ENCODE measurements at places on chromosomes 13 and 19. TPM values are rescaled to one million over a fixed set of nuclear protein-coding genes. Genes with fewer than 3 reads are reported as not detected.

The PSG2 gene
- 0.05 TPM for total RNA-seq

GRCh38 chr13:45704854-45705695 lies 3.0 kb downstream of the CBY2 start:
- no peaks in the 10 kb centered on the region for H3K36me3 ChIP-seq
- no peak for DNase-seq
- no peaks in the 10 kb centered on the region for H3K4me1 ChIP-seq
- no peaks in the 10 kb centered on the region for H3K27me3 ChIP-seq
- H3K4me3 ChIP-seq, result no peak overlapping the region
- H3K27ac ChIP-seq, result no peak overlapping the region

DNA sequence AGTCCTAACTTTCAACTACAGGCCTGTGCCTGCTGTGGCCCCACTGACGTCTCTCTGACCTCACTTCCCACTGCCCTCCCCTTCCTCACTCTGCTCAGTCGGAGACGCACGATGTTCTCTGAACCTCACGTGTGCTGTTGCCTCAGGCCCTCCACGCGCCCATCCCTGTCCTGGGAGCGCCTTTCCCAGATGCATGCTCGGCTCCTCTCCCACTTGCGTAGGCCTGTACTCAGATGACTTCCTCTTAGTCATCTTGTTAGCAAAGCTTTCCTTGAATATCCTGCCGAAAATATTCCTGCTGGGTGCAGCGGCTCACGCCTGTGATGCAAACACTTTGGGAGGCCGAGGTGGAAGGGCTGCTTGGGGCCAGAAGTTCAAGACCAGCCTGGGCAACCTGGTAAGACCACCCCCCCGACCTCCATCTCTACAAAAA lies 9.3 kb upstream of the SYT5 start:
- H3K27ac ChIP-seq, result no peak overlapping the region
- DNase-seq, result no peak
- H3K4me3 ChIP-seq, result no peak overlapping the region
- H3K27me3 ChIP-seq, result no peaks in the 10 kb centered on the region

DNA sequence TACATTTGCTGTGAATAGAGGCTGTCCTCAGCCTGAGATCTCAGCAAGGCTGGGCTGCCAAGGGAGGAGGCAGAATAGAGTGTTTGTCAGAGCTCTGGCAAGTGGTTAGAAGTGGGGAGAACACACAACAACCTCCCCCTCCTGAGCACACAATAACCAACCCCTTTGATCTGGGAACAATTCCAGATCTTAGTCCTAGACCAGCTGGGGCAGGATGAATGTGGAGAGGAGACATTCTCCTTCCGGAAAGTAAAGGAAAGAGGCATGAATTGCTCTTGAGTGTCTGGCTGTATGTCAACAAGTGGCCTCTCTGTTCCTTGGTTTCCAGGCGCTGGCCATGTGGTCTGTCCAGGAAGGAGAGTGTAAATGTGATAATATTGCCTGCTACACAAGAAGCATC lies 114.9 kb upstream of the TMTC4 start:
- DNase-seq, result no peak
- H3K27ac ChIP-seq, result no peak overlapping the region
- no peaks in the 10 kb centered on the region for H3K27me3 ChIP-seq
- no peaks in the 10 kb centered on the region for H3K4me1 ChIP-seq
- no peak overlapping the region for H3K4me3 ChIP-seq
- H3K36me3 ChIP-seq, result no peaks in the 10 kb centered on the region

DNA sequence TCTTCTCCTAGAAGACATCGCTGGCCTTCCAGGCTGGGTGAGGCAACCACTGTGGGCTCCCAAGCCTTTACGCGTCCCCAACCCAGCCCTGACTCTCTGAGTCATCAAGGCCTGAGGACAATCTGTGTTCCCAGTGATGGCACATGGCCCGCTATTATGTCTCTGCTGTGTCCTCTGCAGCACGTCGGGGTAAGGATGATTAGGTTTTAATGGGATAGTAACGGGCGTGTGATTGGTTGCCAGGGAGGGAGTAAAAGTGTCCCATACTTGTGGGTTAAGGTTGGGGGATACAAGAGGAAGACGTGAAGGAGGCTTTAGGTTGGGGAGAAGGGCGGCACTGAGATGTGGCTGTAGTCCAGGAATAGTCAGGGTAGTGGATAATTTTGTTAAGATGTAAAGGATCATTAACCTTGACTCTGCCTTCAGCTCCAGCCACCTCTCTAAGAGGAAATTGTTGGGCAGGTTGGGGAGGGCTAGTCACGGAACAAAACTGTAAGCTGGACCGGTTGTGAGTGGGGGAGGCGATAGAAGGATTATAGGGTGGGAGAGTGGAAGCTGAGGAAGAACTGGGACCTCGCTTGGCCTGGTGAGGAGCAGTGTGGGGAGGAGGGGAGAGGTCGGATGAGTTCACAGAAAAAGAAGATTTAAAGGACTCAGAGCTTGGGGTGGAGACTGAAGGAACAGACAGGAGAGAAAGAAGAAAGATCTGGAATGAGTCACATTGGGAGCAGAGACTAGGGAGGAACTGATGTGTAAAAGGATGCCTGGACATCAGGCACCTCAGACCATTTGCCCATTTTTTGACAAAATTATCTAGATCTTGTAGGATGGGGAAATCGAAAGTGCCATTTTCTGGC lies 27.9 kb upstream of the IGFL1 start:
- DNase-seq, result no peak
- H3K27me3 ChIP-seq, result no peaks in the 10 kb centered on the region
- no peak overlapping the region for H3K27ac ChIP-seq
- H3K4me1 ChIP-seq, result no peaks in the 10 kb centered on the region
- no peaks in the 10 kb centered on the region for H3K36me3 ChIP-seq

- no peak for DNase-seq
- H3K27me3 ChIP-seq, result no peaks in the 10 kb centered on the region
- H3K4me3 ChIP-seq, result no peak overlapping the region
Measured at GRCh38 chr13:102593466-102593865, 3.3 kb upstream of the TPP2 start.

The IFNL1 gene
- total RNA-seq, result not detected

GRCh38 chr13:112768795-112769481 lies 79.1 kb downstream of the ATP11A start:
- no peaks in the 10 kb centered on the region for H3K36me3 ChIP-seq
- no peak overlapping the region for H3K27ac ChIP-seq
- no peak overlapping the region for H3K4me3 ChIP-seq
- DNase-seq, result no peak
- H3K27me3 ChIP-seq, result no peaks in the 10 kb centered on the region
- peaks cover 5% of the 10 kb centered on the region for H3K4me1 ChIP-seq

DNA sequence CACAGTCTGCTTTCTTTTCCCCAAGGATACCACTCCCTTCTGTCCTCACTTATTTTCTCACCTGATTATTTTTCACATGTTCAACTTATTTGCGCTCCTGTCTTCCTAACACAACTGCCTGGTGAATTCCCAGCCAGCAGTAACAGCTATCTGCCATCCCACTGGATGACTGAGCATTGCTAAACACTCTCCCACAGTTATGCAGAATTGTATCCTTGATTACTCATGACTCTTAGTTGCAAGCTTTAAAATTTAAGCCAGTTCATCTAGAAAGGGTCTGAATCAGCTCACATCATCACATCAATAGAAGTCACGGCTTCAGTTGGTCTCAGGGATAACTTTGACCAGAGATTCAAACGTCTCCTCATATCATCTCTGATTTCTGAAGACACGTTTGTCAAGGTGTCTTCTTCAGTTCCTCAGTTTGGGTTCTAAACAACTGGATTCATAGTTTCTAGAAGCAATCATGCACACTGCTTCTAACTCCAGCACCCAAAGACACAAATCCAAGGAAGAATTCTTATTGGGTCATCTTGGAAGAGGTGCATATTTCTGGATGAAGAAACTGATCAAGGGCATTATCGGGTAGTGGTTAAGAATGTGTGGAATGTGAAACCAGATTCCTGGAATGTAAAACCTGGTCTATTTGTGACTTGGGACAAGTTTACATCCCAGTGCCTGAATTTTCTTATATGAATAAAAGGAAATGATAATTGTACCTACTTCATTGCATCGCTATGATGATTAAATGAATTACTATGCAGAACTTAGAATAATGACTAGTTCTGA lies 13.9 kb upstream of the DACH1 start:
- no peaks in the 10 kb centered on the region for H3K36me3 ChIP-seq
- no peak for DNase-seq
- no peak overlapping the region for H3K4me3 ChIP-seq
- no peaks in the 10 kb centered on the region for H3K27me3 ChIP-seq

The KCNRG gene
- 2.4 TPM for total RNA-seq

DNA sequence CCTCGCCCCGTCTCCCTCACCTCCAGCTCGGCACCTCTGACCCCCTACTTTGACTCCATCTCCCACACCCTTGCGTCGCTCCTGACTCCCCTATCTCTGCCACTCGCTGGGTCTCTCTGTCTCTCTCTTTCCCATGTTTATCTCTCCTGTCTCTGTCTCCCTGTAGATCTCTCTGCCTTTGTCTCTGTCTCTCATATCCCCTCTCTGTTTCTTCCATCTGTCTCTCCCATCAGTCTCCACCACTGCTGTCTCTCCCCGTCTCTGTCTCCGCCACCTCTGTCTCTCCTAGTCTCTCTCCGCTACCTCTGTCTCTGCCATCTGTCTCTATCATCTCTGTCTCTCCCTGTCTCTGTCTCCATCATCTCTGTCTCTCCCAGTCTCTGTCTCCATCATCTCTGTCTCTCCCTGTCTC lies 12.4 kb upstream of the BBC3 start:
- H3K4me3 ChIP-seq, result peak overlapping the region; percentile 20
- H3K4me1 ChIP-seq, result peaks cover 16% of the 10 kb centered on the region
- peaks cover 61% of the 10 kb centered on the region for H3K27me3 ChIP-seq
- DNase-seq, result no peak

The HSH2D gene
- total RNA-seq, result 17.1 TPM

The PSG7 gene
- total RNA-seq, result not detected
